ENCODE measurements at places on chromosomes 4 and X.

- DNase-seq: no peak
These were observed 34.9 kb downstream of the DRD5 start for GRCh38 chr4:9816285-9816684.

GRCh38 chrX:78754917-78755316 lies 7.4 kb downstream of the LPAR4 start:
- no peak for DNase-seq

- DNase-seq: no peak
These were observed 715.1 kb downstream of the FSTL5 start for GRCh38 chr4:161448550-161449180.

DNA sequence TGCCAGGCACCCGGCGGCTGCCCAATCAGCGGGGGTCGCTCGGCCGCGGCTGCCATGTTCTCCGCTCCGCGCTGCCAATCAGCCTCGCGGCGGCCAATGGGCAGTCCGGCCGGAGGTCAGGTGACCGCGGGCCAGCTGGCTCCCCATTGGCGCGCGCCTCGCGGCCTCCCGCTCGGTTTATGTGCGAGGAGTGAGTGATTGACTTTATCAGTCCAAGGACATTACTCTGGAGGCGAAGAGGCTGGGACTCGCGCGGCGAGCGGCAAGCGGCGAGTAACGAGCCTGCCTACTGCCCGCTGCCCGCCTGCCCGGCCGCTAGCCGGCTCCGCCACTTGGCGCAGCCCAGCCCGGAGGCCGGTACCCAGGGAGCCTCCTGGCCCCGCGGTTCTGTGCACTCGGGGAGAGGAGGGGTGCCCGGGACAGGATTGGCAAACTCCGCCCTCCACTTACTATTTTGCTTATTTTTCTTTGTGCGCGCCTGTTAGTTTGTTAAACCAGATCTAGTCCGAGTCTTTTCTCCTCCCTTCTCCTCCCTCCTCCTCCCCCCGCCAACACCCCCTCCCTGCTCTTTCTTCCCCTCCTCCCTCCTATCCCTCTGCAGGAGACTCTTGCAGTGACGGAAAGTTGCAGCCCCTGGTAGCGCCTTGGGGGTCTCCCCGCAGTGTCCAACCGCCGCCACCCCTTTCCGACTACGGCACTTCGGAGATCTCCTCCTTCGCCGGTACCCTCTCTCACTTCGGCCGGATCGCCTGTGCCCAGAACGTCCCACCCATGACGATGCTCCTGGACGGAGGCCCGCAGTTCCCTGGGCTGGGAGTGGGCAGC lies at the start of gene ZIC3:
TSS of gene ZIC3 (plus strand) at position 207 of the 825 bp plus-strand sequence. CDS start at position 772, 565 bp downstream.
- peak; percentile 71 for DNase-seq

- no peak for DNase-seq
These were observed 105.5 kb downstream of the SHROOM3 start for GRCh38 chr4:76540486-76540885.

GRCh38 chr4:142353149-142353738 lies 492.9 kb downstream of the INPP4B start:
- no peak for DNase-seq

GRCh38 chrX:33968611-33969010 lies 163.5 kb downstream of the FAM47A start:
- DNase-seq: no peak

DNA sequence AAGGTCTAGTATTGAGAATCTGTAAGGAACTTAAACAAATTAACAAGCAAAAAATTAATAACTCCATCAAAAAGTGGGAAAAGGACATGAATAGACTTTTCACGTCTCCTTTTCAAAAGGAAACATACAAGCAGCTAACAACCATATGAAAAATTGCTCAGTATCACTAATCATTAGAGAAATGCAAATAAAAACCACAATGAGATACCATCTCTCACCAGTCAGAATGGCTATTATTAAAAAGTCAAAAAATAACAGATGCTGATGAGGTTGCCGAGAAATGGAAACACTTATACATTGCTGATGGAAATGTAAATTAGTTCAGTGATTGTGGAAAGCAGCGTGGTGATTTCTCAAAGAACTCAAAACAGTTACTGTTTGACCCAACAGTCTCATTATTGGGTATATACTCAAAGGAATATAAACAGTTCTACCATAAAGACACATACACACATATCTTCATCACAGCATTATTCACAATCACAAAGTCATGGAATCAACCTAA lies 410.4 kb upstream of the SMIM31 start:
- DNase-seq: no peak

GRCh38 chrX:56113785-56114436 lies 118.2 kb upstream of the KLF8 start:
- peak; percentile 21 for DNase-seq

DNA sequence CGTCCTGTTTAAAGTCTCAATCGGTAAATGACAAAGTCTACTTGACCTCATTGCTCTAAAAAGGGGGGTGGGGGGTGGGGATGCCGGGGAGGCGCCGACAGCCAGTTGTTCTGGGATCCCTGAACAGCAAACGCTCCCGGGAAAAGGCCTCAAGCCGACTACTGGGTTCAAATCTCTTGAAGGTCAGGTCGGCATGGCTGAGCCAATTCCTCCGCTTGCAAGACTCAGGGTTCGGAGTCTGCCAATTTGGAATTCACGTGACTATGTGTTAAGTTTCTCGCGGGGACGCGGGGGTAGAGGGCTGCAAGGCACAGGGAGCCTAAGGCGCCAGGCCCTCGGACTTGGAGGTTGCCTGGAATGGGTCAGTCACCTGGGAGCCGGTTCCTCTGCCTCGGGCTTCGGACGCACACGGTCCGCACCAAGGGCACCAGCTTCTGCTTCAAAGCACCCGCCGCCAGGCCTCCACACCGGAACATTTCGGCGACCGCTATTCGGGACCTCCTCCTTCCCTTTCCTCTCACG lies 399 bp downstream of the AIFM1 start:
- no peak for DNase-seq

DNA sequence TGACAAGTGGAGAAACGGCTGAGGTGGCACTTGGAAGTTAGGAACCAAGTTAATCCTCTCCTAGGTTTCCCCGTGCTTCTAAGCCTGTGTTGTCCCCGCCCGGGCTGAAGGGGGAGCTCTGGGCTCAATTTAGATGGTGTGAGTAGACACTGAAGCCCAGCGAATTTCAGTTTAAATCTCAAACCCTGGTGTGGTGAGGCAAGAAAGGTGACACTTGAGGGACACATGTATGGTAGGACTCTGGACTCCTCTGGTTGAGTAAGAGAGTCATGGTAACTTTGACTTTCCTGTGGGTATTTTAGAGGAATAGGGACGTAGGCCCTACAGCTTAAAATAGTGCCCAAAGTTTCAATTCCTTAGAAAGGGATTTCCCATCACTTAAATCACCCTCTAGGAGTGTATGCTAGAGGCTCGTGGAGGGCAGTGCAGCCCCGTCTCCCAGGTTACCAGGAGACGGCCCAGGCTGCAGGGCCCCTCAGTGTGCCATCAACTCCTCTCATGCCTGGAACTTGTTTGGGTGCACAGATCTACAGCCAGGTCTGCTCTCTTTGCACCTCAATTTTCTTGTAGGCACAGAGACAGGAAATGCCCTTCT lies 24.0 kb downstream of the HAND2 start:
- no peak for DNase-seq

DNA sequence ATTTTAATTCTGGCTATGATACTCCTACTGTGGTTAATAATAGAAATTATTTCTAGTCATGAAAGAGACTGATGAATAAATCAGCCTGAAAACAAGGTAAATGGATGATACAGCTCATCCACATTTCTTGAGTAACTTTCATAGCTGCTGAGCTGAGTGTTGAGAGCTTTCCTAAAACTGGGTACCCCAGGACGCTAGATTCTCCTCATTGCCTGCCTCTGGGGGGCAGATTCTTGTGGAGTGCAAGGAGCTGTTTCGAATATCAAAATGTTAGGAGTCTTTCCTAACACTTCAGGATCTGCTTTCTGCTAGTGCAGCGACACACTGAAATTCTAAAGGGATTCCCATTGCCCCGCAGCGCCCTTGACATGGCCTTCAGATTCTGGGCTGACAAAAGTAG lies 2.1 kb downstream of the MND1 start:
- DNase-seq: no peak

- DNase-seq: no peak
These were observed 22.5 kb downstream of the C4orf46 start for GRCh38 chr4:158649111-158649680.

- DNase-seq: no peak
These were observed 1253.7 kb downstream of the TECRL start for GRCh38 chr4:63155561-63155960.

GRCh38 chrX:126886997-126887396 lies 67.5 kb downstream of the PRR32 start:
- no peak for DNase-seq

DNA sequence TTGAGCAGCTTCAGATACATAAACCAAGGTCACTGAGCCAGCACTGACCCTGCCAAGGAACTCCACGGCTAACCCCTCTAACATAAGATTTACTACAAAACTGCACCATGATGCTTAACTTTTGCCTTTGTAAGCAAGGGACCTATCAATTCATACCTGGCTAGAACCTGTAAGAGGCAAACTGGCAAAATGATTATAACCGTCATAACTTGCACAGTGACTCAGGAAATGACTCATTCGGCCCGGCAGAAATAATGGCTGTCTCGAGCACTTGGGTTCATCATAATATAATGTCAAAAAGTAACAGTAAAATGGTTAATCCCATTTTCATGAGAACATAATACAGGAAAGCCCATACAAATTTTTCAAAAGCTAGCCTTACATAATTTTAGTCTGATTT lies 17.2 kb downstream of the RASGEF1B start:
- no peak for DNase-seq

- DNase-seq: no peak
These were observed 59.0 kb downstream of the REELD1 start for GRCh38 chr4:146273204-146273901.

- DNase-seq: no peak
These were observed 101.6 kb downstream of the CLNK start for GRCh38 chr4:10582951-10583350.

DNA sequence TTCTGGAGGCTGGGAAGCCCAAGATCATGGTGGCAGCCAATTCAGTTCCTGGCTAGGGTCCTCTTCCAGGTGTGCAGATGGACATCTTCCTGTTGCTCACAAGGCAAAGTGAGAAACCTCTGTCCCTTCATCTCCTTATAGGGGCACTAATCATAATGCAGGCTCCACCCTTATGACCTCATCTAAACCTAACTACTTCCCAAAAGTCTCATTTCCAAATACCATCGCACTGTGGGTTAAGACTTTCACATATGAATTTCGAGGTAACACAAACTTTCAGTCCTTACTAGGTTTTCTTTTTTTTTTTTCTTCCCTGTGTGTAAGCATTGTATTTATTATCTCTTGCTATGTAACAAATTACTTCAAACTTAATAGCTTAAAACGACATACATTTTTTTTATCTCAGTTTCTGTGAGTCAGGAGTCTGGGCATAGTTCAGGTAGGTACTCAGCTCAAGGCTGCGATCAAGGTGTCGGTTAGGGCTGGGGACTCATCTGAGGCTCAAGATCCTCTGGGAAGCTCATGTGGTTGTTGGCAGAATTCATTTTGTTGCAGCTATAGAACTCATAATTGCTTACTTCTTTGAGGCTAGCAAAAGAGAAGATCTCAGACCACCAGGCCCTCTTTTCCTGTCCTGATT lies 204.7 kb upstream of the STK26 start:
- no peak for DNase-seq

GRCh38 chr4:181849472-181849871 lies 393.7 kb upstream of the TENM3 start:
- DNase-seq: no peak

DNA sequence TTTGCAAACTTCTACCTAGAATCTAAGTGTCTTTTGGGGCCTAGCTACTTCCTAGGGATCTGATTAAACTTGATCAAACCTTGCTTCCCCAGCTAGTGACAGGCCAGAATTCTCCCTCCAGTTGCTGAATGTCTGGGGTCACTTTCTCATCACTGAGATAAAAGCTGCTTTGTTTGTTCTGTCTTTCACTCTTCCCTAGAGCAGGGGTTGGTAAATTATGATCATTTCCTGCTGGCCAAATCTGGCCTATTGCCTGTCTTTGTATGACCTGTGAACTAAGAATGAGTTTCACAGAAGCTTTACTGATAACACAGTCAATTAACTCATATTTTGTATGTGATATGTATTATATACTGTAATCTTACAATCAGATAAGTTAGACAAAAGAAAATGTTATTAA lies 157.8 kb upstream of the AADAT start:
- no peak for DNase-seq

GRCh38 chr4:2572866-2573265 lies 36.4 kb downstream of the FAM193A start:
- no peak for DNase-seq

DNA sequence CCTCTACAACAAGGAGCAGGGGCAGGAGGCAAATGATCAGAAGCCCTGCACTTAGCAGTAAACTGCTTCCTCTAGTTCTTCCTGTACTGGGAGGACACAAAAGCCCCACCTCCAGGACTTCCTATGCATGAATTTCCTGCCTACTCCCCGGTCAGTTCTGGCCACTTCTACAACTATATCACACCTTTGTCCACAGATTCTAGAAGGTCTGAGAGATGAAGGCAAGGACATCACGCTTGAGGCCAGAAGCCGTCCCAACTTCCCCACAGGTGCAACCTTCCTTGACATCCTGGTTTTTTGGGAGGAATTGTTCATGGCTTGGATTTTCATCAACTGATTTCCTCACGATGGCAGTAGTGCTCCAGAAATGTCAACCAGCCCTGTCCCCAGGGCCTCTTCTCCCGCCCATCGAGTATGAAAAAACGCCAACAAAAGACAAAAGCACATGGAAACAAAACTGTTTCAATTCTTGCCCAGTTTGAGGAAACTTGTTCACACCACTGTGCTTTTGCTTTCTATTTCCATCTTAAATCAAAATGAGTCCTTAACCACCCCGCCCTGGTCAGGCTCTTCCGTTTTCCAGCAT lies 206.5 kb upstream of the STK26 start:
- DNase-seq: no peak

DNA sequence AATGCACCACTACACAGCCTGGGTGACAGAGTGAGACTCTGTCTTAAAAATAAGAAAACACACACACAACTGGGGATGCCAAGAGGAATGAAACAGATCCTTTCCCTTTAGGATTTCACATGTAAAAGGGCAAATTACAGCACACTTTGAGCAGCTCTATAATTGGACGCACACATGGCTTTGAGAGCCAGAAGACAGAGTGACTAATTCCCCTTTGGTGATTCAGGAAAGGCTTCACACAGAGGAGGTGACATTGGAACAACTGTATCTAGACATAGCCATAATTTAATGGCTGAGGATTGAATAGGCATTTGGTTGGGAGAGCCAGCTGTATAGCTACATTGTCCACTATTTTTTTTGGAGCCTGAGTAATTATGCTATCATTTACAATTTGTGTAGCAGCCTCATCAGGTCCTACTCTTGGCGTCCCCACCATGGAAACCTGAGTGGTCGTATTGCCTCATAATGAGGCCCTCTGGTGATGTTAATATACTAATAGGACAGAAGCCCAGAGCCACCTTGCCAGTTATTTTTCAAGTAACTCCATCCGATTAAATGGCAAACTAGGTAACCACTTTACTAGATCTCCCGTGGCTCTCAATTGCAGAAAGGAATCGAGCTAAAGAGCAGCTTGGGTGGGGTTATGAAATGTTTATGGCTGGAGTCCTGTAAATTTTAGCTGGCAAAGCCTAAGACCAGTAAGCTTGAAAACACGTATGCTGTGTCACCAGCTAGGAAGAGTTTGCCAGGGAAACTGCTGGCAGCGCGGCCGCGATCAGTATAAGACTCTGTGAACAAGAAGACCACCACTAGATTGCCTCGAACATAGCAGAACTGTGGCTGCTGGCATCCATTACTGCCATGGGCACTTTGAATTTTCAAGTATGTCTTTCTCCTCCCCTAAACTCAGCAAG lies 8.5 kb upstream of the PPEF1 start:
- no peak for DNase-seq

- no peak for DNase-seq
These were observed 937.1 kb downstream of the PDHA2 start for GRCh38 chr4:96776920-96777527.

Data from mesothelial cell of epicardium (in vitro differentiated cells).